ENCODE measurements at places on chromosomes 3 and 15.

- no peak for DNase-seq
- H3K27me3 ChIP-seq = no peaks in the 10 kb centered on the region
- no peak overlapping the region for H3K4me3 ChIP-seq
Measured at GRCh38 chr15:51322621-51323296, 15.6 kb downstream of the CYP19A1 start.

- H3K27me3 ChIP-seq = no peaks in the 10 kb centered on the region
- no peak for DNase-seq
Measured at GRCh38 chr3:4062621-4063020, 240.5 kb upstream of the SETMAR start.

DNA sequence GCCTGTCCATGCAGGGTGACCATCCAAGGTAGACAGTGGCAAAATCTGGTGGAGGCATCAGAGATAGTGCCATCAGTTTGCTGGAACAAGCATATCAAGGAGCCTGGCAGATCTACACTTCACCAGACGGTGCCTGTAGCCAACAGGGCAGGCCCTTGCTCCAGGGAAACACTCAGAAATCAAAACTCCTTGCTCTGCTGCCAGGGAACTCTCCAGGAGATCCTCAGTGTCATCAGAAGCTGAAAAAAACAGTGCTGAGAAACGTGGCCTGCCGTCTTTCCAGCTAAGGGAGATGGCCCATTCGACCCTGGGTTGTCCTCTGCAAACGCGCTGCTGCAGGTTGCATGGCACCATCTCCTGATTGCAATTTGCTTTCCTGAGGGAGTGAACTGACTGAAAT, 30.5 kb upstream of the ATP13A3 start:
- H3K4me3 ChIP-seq = no peak overlapping the region
- no peaks in the 10 kb centered on the region for H3K36me3 ChIP-seq
- DNase-seq = no peak
- no peaks in the 10 kb centered on the region for H3K27me3 ChIP-seq

GRCh38 chr15:40787344-40787841, 17.6 kb downstream of the C15orf62 start:
- no peak overlapping the region for H3K4me3 ChIP-seq
- H3K36me3 ChIP-seq = peaks cover 4% of the 10 kb centered on the region
- H3K27me3 ChIP-seq = no peaks in the 10 kb centered on the region
- H3K27ac ChIP-seq = no peak overlapping the region
- H3K4me1 ChIP-seq = peaks cover 11% of the 10 kb centered on the region

- no peak overlapping the region for H3K4me3 ChIP-seq
- H3K36me3 ChIP-seq = no peaks in the 10 kb centered on the region
- no peaks in the 10 kb centered on the region for H3K27me3 ChIP-seq
- DNase-seq = no peak
Measured at GRCh38 chr15:68272721-68273271, 4.7 kb upstream of the FEM1B start.
